Fibroblast of villous mesenchyme (primary cell): ENCODE measurements at places on chromosomes 5 and 9. TPM values are rescaled to one million over a fixed set of nuclear protein-coding genes. Genes with fewer than 3 reads are reported as not detected.

DNA sequence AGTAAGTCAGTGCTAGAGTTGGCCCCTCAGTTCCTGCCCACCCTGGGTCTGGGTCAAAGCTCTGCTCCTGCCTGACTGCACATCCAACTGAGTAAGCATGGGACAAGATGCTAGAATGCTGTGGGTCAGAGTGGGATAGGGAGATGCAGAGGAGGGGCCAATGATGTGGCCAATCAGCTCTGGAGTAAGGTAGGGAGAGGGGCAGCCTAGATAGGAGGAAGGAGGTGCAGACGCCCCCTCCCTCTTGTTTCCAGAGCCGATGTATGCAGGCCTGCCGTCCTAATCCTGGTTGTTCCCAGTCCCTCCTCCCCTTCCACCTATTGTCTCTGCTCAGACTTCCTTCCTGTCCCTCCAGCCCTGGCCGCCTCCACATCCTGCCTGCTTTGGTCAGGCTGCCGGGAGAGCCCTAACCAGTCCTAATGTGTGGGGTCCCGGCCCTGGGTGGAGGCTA lies 1.3 kb downstream of the ARAP3 start:
- DNase-seq, result peak; percentile 20

DNA sequence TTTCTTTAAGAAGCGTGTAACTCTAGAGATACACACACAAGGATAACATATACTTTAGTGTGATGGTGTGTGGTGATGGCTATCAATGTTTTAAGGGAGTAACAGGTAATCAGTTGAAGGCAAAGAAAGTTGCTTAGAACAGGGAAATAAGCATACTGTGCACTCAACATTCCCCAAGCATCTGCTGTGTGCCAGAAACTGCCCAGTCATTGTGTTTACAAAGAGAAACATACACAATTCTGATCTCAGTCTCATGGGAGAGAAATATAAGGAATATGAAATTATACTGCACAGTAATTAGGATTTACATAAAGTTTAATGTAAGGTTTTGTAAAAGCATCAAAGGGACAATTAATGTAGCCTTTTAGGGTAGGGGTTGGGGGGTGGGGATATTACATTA lies 224.1 kb upstream of the TYRP1 start:
- DNase-seq, result no peak

DNA sequence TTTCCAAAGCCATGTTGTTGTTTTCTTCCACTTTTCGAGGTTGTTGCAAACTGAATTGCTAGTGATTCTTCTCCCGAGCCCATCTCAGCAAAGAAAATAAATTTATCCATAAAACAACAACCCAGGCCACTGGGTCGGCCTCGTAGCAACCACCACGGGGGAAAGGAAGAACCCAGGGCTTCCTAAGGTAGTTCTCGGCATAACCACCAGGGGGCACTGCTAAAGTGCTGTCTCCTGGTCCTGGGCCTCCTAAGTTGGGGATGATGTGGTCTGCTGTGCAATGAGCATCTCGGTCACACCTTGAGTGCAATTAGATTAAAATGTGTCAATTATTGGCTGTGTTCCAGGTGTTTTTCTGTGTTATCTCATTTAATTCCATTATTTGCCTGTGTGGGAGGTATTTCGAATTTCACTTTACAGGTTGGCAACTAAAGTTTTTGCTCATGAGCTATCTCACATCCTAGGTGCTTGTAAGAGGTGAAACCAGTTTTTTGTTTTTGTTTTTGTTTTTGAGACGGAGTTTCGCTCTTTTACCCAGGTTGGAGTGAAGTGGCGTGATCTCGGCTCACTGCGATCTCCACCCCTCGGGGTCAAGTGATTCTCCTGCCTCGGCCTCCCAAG lies 102.8 kb upstream of the DAP start:
- DNase-seq, result peak; percentile 48

- peak; percentile 83 for DNase-seq
These were observed 3.8 kb downstream of the CREB3 start for GRCh38 chr9:35736201-35736633.

- no peak for DNase-seq
These were observed 636 bp downstream of the PRDM12 start for GRCh38 chr9:130665029-130665430.

DNA sequence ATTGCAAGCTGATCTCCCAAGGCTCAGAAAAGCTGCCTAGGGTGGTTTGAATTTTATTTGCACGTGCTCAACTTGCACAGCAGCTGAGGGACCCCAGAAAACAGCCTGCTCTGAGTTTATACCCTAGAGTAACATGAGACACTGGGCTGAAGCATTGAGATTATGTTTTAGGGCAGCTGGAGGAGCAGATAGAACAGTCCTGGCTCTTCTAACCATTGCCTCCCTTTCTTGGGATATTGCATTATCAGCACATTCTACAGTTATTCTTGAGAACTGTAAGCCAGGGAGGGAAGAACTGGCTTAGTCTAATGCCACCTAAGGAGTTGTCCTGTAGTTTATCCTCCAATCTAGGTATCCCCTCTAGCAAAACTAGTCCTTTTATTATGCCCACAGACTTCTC lies 10.3 kb downstream of the SMC2 start:
- DNase-seq, result no peak

- no peak for DNase-seq
These were observed 36.4 kb upstream of the TCF7 start for GRCh38 chr5:134077926-134078580.

DNA sequence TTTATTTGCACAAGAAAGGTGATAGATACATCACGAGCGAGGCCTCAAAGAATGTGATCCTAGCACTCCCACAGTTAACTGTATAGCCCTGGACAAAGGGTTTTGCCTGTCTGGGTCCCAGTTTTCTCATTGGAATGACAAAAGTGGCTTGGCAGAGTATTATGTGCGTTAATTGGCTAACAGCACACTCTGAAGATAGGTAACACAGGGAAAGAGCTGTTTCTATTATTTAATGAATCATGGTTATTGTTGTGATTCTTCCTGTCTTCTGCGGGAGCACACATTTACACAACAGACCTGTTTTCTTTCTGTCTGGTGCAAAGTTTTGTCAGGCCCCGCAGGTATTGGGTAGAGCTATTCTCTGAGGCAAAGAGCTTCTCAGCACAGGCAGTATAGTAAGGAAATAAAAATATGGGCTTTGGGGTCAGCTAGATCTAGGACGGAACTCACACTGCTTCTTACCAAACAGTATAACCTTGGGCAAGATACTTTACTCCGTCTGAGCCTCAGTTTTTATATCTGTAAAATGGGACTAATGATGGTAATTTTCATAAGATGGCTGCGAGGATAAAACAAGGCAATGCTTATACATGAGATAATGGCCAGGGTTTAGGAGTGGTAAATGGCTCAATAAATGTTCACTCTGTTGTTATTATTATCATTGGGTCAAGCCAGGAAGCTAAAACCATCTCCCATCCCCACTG lies 78.9 kb downstream of the PLAC8L1 start:
- DNase-seq, result no peak

- DNase-seq, result no peak
These were observed 105.3 kb upstream of the BOD1 start for GRCh38 chr5:173721601-173722232.

DNA sequence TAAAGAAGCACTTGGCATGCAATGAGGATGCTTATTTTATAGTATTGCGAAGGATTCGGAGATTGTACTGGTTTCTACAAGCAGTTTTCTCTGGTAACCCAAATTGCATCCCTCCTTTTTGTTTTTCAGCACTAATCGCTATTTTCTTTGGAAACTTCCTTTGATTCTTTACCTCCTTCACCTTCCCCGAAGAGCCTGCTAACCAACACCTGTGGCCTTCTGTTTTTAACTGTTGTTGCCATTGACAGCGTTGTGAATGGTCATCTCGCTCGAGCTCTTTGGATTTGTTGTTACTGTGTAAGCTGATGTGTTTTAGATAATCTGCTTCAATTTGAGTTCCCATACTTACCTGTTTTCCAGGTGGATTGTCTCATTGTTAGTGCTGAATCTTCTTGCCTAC lies 1.1 kb downstream of the CNOT6 start:
- no peak for DNase-seq

DNA sequence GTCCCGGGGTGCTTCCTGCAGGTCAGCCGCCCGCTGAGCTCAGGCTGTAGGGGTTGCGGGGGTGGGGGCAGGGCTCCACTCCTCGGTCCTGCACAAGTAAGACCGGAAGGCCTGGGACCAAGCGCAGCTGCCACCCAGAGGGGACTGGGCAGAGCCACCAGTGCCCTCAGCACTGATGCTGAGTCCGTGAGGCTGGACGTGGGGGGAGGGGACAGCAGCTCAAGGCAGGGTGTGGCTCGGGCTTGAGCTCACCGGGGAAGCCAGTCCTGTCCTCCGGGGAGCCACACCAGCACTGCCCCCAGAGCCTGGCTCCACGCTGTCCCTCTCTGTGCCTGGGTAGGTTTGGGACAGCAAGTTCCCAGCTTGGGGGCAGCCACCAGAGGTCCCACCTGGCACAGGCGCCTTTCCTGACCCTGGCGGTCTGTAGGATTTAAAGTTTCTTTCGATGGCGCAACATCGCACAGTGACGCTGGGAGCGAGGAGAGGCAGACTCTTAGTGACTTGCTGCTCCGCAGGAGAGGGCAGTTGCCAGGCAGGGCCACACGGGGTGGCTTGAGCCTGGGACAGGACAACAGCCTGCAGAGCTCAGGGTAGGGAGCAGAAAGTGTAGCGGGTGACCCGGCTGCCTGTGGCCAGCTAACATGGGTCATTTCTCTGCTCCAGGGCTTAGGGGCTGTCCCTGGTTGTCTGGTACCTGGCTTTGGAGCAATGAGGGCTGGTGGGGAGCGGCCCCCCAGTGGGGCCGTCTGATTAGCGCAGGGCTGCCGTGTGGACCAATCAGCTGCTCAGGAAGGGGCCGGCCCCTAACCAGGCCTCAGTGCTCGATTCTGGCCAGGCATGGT lies 5.7 kb downstream of the LCN1 start:
- no peak for DNase-seq

- no peak for DNase-seq
These were observed 78.6 kb downstream of the PDZD2 start for GRCh38 chr5:31717561-31717960.

DNA sequence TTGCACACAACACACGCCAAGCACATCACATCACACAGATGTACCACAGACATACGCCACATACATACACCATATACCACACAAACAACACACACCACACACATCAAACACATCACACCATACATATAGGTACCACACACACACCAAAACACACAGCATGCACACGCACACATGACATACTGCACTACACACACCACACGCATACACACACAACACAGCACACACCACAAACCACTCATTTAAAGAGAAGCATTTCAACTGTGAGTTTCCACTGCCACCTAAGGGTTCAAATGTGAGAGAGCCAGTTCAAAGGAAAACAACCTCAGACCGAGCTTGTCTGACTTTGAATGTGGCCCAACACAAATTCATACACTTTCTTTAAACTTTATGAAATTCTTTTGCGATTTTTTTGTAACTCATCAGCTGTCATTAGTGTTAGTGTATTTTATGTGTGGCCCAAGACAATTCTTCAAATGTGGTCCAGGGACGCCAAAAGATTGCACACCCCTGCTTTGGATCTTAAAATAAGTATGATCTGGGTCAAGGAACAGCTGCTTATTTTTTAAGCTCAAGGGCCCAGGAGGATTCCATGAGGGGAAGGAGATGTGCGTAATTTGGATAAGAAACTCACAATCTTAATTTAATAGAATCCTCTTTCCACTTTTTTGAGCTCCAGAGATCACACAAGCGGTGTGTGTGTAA lies 494.6 kb downstream of the GADD45G start:
- peak; percentile 32 for DNase-seq

DNA sequence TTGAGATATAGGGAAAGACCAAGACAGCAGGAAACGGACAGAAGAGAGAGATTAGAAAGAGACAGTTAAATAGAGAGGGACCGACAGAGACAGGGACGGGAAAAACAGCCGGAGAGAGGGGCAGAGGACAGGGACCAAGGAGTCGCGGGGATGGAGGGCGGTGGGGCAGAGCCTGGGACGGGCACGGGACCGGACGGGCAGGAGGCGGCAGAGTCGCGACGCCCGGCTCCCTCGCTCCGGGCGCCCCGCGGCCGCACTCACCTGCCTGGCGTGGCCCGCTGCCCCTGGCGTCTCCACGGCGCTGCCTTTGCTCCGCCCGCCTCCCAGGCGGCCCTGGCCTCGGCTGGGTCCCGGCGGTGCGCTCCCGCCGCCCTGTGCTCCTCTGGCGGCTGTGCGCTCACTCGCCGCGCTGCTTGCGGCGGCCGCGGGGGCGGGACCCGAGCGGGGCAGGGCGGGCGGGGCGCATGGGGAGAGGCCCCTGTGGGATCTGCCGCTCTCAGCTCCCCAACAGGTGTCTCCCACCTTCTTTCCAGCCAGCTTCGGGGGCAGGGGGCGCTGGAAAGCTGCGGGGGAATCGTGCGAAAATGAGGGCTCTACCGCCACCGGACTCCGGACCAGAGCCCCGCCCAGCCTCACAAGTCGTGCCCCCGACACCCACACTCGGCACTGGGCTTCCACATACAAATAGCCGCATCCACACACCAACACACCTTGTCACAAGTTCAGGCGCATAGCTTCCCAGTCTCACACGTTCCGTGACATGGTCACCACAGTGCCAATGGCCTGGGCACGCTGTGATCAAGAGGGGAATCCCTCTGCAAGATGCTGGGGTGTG lies at the start of gene ARID3C:
Gene ARID3C, minus strand, starts transcription at position 411 of the 835 bp plus-strand sequence. CDS start 1,052 bp downstream, outside the sequence.
- DNase-seq, result no peak

DNA sequence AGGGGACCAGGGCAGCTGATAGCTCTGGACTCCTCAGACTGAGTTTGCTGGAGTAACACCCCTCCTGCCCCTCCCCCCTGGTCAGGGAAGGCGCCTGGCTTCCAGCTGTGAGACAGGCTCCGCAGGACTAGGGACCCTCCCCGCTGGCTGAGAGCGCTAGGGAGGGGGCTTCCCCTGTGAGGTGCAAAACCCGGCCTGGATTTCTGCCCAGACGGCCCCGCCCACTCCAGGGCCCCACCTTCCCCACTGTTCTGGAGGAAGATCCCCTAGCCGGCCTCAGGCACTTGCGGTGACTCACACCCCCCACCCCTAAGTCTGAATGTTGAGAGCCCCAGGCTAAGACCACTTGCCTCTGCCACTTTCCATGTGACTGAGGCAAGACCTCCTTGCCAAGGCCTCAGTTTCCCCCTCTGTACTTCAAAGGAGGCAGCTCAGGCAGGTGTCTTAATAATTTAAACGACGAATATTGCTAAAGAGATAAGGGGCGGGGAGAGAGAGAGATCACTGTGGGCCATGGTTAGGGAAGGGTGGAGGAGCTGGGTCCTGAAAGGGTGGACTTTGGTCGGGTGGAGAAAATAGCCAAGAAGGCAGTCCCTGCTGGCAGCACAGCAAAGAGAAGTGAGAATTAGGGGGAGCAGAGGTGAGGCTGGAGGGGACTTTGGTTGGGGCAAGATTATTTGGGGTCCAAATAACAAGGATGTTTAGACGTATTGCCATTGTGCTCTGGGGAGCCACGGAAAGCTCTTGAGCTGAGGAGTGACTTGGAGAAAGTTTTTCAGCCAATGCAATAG lies 1.0 kb upstream of the DAB2IP start:
- peak; percentile 63 for DNase-seq

- no peak for DNase-seq
These were observed 113.8 kb downstream of the MED27 start for GRCh38 chr9:131965841-131966240.

FOXD4 gene
- under 0.01 and 0.43 TPM in 2 replicates for total RNA-seq

GABRP gene
- total RNA-seq, result not detected in 2 replicates

EIF4E1B gene
- total RNA-seq, result not detected in 2 replicates

UGT3A1 gene
- not detected in 2 replicates for total RNA-seq

SNCAIP gene
- total RNA-seq, result 19.0 and 32.5 TPM in 2 replicates

MSX2 gene
- 0.32 and 0.43 TPM in 2 replicates for total RNA-seq

KCNT1 gene
- not detected in 2 replicates for total RNA-seq
